ENCODE measurements at places on chromosomes 5 and 9. TPM values are rescaled to one million over a fixed set of nuclear protein-coding genes. Genes with fewer than 3 reads are reported as not detected.
A peak's percentile ranks its signal among the peaks of the same experiment; 100 is the strongest.

- H3K4me3 ChIP-seq: no peak overlapping the region
- H3K27me3 ChIP-seq: peaks cover 4% of the 10 kb centered on the region
- no peak overlapping the region for H3K27ac ChIP-seq
Observed at GRCh38 chr5:61228229-61228628, 66.0 kb upstream of the SMIM15 start.

DNA sequence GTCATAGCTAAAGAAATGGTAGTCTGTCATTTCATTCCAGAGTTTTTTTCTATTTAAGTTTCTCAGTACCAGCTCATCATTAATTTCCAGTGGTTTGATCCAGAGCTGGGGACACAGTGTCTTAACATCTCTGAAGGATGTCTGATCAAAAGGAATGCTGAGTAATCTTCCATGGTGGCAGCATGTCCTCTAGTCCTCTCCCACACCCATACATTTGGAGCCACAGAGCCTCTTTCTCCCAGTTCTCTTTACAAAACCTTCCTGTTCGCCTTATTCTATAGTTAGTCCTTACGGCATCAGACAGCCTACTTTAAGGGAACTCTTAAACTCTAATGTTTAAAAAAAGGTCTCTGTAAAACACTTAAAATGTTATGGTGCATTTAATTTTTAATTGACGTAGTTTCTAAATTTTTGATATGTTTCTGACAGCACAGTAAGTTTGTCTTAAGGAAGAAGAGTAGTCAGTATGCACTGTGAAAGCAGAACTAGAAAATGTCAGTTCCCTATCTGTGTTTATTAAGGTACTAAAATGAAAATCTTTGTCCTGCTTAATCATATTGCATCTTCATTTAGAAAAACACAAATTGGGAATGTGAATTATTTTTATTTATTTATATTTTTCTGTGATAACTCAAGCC lies 96.8 kb downstream of the INIP start:
- no peaks in the 10 kb centered on the region for H3K36me3 ChIP-seq
- no peak overlapping the region for H3K27ac ChIP-seq
- no peaks in the 10 kb centered on the region for H3K27me3 ChIP-seq

DNA sequence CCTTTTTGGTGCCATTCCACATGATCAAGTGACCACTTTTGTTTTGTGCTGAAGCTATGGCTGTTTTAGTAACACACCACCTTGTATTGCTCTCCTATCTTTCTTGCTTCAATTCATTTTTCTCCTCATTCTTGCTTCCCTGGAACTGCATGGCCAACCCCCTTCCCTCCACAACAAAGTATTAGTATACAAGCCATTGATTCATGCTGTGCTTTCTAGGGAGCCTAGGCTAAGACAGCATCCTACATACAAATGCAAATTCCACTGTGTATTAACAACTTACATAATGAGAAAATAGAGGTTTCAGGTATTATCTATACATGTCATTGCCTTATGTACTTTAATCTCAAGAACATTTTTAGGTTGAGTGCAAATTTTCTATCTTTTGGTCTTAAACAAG lies 141.1 kb downstream of the EFNA5 start:
- H3K27me3 ChIP-seq: peaks cover 6% of the 10 kb centered on the region
- H3K4me1 ChIP-seq: no peaks in the 10 kb centered on the region
- no peak for DNase-seq
- H3K36me3 ChIP-seq: no peaks in the 10 kb centered on the region

GRCh38 chr9:90034071-90034470 lies 429.3 kb downstream of the GADD45G start:
- H3K4me3 ChIP-seq: no peak overlapping the region
- H3K27ac ChIP-seq: no peak overlapping the region
- H3K27me3 ChIP-seq: peaks cover 2% of the 10 kb centered on the region
- no peaks in the 10 kb centered on the region for H3K4me1 ChIP-seq

GRCh38 chr9:131361202-131361833 lies 32.6 kb upstream of the PRRC2B start:
- H3K36me3 ChIP-seq: no peaks in the 10 kb centered on the region
- H3K4me1 ChIP-seq: peaks cover 25% of the 10 kb centered on the region
- no peaks in the 10 kb centered on the region for H3K27me3 ChIP-seq
- peak overlapping the region; percentile 73 for H3K27ac ChIP-seq
- no peak overlapping the region for H3K4me3 ChIP-seq
- DNase-seq: peak; percentile 15

- peaks cover 11% of the 10 kb centered on the region for H3K27me3 ChIP-seq
- H3K27ac ChIP-seq: no peak overlapping the region
- DNase-seq: no peak
- H3K4me1 ChIP-seq: no peaks in the 10 kb centered on the region
- H3K36me3 ChIP-seq: no peaks in the 10 kb centered on the region
- H3K4me3 ChIP-seq: no peak overlapping the region
Observed at GRCh38 chr5:72402381-72402890, 82.3 kb downstream of the PTCD2 start.

The DRD1 gene
- total RNA-seq: not detected

DNA sequence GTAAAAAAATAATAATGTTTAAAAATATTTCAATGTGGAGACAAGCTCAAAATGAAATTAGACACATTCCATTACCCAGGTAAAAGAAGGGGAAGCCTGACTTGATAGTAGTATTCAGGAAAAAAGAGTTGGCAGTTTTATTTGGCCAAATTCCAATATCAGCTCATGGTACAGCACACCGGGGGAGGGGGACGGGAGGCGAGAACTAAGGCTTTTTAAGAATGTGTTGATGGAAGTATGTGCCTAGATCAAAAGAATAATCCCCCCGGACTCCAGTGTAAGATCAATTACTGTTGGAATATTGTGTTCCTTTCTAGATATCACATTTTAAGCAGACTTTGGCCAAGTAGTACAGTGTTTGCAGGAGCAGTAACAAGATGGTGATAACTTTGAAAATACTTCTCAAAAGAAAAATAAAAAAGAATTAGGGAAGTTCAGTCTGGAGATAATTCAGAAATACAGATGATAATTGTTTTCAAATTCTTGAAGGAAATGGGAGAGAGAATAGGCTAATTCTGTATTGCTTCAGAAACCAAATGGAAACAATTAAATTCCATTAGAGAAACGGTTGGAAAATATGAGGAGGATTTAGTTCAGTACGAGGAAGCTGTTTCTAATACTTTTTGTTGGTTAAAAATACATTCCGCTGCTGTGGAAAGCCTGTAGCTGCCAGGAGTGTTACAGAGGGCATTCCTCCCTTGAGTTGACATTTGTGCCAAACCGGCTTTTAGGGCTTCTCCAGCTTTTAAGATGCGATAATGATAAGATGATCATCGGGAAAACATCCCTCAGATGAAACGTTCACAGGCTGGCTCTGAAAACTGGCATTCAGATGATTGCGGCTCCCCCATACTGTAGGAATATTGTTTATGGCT lies 98.1 kb upstream of the ERBIN start:
- H3K27me3 ChIP-seq: no peaks in the 10 kb centered on the region
- H3K36me3 ChIP-seq: no peaks in the 10 kb centered on the region
- peaks cover 18% of the 10 kb centered on the region for H3K4me1 ChIP-seq
- no peak overlapping the region for H3K27ac ChIP-seq

DNA sequence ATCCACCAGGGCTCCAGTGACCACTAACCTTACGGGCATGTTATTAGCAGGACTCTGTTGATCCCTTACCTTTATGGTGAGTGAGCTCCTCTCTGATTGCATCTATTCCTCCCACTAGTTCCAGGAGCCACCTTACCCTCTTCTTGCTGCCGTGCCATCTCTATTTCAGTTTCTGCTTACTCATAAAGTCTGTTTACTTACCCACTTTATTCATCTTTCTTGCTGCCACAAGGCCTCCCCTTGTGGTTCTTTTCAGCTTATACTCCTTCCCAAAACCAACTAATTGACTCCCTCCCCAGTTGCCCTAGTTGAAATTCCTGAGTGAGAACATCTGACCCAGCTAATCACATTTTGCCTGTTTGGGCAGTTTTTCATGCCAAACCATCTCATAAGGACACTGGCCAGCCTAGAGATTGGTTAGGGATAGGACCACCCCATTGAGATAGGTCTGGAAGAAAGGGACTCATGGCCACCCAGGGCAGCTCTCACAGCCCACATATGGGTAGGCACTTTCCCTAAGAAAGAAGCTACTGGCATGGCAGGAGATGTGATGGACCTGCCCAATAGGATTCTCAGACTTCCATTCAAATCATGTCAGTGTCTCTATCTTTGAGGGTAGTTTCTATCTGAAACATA lies 412.7 kb downstream of the EFNA5 start:
- DNase-seq: no peak
- peaks cover 3% of the 10 kb centered on the region for H3K4me1 ChIP-seq
- H3K4me3 ChIP-seq: no peak overlapping the region
- no peak overlapping the region for H3K27ac ChIP-seq
- H3K36me3 ChIP-seq: no peaks in the 10 kb centered on the region

The CCL21 gene
- total RNA-seq: not detected

The ARHGEF39 gene
- 11.8 TPM for total RNA-seq

DNA sequence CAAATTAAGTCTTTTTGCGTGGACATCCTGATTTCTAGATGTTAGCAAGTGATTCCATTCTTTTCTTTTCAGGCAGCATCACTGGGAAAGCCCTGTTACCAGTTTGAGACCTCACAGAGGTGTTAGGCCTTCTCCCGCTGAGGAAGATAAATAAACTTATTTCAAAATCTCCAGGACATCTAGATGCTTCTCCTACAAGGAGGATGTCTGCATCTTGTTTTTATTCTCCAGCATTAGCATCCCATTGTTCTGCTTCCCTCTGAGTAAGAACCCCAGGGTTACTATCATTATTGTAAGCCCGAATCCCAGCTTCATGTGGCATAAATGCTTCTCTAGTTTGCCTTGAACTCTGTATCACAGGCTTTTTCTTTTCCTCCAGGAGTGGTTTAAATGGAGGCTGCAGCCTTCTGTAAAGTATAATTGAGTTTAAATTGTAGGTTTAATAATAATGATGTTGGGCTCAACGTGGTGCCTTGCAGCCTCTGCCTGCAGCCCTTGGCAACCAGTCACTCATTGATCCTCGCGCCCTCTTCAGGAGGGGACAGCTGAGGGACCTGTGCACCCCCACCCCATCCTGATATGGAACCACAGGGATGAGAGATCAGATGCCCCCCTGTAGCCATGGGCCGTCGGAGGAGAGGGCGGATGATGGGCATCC lies 114.9 kb downstream of the PDZD2 start:
- DNase-seq: no peak
- no peaks in the 10 kb centered on the region for H3K4me1 ChIP-seq
- H3K36me3 ChIP-seq: no peaks in the 10 kb centered on the region
- no peak overlapping the region for H3K27ac ChIP-seq
